ENCODE measurements at places on chromosomes 1 and 21.

DNA sequence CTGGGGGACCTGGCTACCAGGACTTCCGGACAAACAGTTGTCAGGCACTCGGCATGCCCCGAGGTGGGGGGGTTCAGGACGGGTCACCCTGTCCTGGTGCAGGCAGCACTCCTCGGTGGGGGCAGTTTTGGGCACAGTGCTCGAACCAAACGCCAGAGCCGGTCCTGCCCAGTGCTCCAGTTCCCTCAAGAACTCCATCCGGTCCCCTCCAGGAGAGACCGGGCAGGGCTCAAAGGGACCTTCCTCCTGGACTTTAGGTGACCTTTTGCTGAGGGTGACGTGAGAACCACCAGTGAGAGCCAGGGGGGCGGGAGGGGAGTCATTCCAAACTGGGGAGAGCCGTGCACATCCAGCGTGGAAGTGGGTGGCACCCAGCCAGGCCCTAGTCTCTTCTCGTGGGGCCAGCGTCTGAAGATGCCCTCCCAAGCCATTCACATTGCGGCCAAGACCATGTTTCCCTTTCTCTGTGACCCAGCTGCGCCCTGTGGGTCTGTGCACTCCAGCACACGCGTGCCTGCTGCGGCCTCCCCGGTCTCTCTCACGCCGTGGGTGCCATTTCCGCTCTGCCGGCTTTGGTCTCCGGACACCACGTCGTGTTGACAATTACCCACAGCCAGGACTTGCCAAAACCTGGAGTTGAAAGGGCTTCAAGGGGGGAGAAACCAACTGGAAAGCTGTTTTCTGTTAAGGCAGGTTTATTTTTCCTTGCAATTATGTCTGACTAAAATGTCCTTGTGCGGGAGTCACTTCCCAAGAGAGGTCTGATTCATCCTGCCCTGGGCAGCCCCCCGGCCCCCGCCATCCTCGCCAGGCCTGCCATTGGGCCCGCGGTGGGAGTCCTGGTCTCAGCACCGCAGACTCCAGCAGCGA lies 178.8 kb upstream of the ARHGEF16 start:
- no peak for DNase-seq

DNA sequence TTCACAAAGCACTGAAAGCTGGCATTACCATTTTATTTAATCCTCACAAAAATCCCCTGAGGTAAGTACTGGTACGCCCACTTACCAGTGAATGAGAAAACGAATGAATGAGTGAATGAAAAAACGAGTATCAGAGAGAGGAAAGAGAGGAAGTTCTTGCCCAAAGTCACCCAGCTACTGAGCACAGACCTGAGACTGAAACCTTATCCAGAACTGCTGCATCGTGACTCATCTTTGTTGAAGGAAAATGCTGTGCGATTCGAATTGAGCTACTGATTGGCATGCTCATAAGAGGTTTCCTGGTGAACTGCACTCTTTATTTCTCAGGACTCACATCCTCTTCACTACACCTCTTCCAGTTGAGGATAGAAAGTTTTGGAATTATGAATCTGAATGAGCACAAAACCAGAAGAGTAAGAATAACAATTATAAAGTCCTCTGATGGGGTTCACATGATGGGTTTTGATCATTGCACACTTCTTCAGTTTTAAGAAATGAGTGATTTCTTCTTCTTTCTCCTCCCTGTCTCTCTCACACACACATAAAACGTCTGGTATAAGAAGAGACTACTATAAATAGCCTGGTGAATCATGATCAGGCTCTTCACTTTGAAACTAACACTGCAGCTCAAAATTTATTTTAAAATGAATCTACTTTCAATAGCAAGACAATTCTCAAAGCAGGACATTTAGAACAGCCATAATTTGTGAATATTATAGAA lies 32.1 kb downstream of the IL12RB2 start:
- peak; percentile 24 for DNase-seq

DNA sequence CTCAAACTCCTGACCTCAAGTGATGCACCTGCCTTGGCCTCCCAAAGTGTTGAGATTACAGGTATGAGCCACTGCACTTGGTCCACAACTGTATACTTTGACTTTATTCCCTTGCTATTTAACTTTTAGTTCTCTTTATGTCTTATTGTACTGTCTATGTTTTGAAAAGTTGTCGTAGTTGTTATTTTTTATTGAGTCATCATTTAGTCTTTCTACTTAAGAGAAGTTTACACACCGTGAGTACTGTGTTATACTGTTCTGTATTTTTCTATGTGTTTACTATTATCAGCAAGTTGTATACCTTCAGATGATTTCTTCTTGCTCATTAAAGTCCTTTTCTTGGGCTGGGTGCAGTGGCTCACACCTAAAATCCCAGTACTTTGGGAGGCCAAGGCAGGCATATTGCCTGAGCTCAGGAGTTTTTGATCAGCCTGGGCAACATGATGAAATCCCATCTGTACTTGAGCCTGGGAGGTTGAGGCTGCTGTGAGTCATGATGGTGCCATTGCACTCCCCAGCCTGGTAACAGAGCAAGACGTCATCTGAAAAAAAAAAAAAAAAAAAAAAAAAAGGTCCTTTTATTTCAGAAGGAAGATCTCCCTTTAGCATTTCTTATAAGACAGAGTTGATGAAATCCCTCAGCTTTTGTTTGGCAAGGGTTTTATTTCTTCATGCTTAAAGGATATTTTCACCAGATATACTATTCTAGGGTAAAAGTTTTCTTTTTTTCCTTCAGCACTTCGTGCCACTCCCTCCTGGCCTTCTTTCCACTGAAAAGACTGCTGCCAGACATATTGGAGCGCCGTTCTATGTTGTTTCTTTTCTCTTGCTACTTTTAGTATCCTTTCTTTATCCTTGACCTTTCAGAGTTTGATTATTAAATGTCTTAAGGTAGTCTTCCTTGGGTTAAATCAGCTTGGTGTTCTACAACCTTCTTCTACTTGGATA lies 47.6 kb downstream of the TNFSF18 start:
- DNase-seq: no peak

- DNase-seq: peak; percentile 37
Observed at GRCh38 chr1:188708795-188709535, 1768.7 kb downstream of the BRINP3 start.

DNA sequence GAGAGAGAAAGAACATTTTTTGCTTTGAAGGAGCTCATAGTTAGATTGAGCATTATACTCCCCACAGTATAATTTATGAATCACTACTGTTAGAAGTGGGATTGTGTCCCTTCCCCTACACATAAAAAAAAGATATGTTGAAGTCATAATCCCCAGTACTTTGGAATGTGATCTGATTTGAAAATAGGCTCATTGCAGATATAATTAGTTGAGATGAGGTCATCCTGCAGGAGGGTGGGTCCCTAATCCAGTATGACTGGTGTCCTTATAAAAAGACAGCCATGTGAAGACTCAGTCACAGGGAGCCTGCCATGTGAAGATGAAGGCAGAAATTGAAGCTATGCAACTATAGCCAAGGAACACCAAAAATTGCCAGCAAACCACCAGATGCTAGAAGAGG lies 76.4 kb downstream of the TGFB2 start:
- DNase-seq: no peak

GRCh38 chr1:173995475-173995874 lies 26.7 kb downstream of the RC3H1 start:
- no peak for DNase-seq

DNA sequence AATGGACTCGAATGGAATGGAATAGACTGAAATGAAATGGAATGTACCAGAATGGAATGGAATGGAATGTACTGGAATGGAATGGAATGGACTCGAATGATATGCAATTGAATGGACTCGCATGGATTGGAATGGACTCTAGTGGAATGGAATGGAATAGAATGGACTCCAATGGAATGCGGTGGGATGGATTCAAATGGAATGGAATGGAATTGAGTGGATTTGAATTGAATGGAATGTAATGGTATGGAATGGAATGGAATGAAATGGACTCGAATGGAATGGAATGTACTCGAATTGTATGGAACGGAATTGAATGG lies 99.6 kb upstream of the FBXO28 start:
- no peak for DNase-seq

DNA sequence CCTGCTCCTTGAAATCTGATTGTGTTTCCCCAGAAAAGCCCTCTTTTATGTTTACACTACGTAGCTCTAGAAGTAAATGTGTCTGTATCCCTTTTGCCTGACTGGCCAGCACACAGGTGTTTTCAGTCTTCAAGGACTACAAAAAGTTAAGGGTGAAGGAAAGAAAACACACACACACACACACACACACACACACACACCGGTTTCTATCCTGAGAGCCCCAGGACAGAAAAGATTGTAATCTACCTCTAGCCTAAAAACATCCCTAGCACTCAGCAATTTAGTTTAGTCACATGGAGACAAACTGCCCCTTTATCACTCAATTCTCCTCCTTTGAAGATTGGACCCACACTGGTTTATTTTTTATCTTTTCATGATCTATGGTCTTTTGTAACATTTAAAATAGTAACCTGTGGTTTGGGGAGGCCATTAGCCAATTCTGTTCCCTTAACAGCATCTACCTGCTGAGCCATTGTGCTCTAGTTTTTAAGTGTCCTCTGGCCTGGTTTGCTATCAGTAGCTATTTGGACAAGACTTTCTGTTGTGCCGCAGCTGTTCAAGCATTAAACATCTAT lies 15.8 kb upstream of the TRIM45 start:
- DNase-seq: no peak

DNA sequence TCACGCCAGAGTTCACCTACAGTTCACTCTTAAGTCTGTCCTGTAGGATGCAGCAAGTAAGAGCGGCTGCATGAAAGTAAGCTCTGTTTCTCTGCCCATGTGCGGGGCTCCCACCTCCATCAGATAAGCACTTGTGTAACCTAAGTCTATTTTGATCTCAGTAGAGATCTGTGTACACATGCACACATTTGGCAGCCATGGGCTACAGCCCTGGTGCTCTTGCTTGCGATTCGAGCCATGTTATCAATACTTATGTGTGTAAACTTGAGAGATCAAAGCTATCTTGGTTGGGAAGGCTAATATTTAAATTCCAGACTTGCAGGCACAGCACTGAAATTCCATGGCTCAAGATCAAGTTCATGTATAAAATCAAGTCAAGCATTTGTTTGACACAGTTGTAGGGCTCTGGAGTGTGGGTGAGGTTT lies 244.7 kb upstream of the FGGY start:
- DNase-seq: no peak

DNA sequence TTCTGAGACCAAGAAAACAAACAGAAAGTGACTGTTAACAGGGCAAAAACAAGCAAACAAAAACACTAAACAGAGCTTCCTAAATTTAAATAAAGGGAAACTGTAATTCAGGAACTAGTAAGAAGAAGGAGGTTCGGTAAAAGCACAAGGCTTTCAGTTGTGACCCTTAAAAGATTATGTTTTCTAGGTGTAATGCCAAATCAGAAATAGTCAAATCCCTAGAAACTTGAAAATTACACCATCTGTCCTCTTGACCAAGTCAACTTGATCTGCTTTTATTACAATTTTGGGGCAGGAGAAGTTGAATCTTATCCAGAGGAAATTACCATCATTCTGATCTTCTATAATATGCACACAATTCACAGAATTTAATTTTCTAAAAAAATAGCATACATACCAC lies 754.0 kb upstream of the ADGRL4 start:
- DNase-seq: peak; percentile 46

DNA sequence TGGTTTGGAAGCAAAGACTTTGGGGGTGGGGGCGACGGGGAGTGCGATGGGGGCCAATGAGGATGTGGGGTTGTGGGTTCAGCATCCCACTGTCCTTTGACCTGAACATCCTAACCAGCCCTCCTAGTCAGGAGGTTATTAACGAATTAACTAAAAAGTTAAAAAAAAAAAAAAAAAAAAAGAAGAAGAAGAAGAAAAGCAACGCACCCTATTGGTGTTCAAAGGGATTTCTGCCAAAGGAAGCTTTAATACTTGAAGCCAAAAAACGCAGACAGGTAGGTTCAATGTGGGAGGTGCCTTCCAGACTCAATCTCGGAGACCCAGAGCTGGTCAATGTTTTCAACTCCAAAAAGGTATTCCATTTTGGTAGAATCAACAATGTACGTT lies 2.2 kb downstream of the CLIC6 start:
- no peak for DNase-seq

DNA sequence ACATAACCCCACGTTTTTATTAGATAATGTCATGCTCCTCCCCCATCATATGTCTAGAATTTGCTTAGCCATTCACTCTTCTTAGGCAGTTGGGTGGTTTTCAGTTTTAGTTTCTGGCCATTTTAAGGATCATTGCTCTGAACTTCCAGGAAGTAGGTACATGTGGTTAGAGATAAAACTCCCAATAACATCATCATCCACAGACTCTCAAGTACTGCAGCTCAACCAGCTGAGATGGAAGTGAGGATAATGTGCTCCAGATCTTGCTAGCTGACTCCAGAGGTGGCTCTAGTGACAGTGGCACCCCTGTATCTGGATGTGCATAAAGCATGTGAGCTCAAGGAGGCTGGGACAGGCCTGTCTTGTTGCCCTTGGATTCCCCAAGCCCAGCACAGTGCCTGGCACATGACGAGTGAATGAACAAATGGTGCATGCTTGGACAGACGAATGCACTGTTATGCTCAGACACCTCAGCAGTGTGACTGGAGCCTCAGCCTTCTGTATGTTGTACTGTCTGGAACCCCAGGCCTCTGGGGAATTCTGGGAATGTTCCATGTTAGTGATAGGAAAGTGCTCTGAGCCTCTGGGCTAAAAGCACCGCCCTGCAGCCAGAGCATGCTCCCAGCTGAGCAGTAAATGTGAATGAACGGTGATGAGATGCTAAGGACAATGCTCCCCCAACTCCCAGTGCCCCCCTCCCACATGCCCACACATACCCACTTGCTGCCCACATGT lies 16.4 kb upstream of the KCNN3 start:
- DNase-seq: no peak

GRCh38 chr1:58852731-58853485 lies 69.1 kb upstream of the JUN start:
- DNase-seq: no peak

GRCh38 chr1:244964112-244964971 lies 100.0 kb upstream of the HNRNPU start:
- DNase-seq: peak; percentile 52

- DNase-seq: no peak
Observed at GRCh38 chr1:186418503-186418902, 42.4 kb downstream of the PDC start.

- no peak for DNase-seq
Observed at GRCh38 chr1:25795946-25796810, 3.8 kb upstream of the SELENON start.

DNA sequence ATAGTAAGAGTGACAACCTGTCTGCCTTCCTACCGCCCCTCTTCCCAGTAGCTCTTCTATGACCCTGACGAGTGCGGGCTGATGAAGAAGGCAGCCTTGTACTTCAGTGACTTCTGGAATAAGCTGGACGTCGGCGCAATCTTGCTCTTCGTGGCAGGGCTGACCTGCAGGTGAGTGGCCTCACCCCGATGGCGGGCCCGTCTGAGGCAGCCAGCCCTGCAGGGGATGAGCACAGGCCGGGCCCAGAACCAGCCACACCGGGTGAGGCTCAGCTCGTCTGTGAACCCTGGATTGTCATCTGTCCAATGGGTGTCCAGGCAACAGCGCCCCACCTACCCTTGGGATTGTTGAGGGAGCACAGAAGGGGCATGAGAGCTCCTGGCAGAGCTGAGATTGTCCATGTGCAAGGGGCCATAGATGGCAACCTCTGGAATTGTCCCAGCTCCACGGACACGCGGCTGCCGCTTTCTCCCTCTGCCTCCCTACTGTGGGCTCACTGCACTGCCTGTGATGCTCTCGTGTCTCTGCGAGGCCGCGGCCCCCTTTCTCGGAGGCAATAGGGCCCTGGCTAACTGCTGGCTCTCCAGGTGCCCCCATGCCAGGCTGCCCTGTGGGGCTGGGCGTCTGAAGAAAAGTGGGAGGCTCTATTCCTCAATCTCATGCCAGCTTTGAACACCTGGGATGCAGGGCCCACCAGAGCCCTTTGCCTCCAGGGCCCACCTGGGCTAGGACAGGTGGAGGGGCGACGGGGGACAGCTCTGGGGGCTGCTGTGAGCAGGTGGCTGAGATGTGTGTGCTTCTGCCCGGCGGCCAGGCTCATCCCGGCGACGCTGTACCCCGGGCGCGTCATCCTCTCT lies 50.0 kb upstream of the LRRC3 start:
- DNase-seq: no peak
